ENCODE measurements at places on chromosomes 2 and 18.

- DNase-seq, result no peak
These were observed 27.7 kb downstream of the METTL8 start for GRCh38 chr2:171406044-171406443.

GRCh38 chr2:98731041-98731893, at the start of gene MGAT4A:
MGAT4A (minus strand) TSS chr2:98731132; CDS start chr2:98726332, 4,800 bp downstream.
- peak; percentile 51 for DNase-seq

GRCh38 chr2:165924946-165925345, 28.6 kb downstream of the TTC21B start:
- DNase-seq, result no peak

DNA sequence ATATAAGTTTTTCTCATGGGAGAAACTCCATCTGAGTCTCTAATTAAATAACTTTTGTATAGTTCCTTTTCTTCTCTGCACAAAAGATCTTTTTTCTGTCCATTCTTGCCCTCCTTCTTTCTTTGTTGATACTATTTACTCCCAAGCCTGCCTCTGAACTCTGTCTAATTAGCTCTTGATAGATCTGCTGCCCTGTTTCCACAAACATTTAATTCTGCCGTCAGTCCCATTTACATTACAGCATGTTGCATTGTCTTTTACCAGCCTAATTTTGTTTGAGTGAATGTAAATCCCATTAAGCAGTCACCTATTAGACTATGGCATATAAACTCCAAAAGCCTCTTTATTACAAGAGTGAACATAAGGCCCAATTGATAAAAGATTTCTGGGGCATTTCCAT, 254.4 kb downstream of the ERBB4 start:
- no peak for DNase-seq

GRCh38 chr18:39863916-39864315, 2091.1 kb upstream of the PIK3C3 start:
- DNase-seq, result no peak
